ENCODE measurements at places on chromosomes 6 and 20.

DNA sequence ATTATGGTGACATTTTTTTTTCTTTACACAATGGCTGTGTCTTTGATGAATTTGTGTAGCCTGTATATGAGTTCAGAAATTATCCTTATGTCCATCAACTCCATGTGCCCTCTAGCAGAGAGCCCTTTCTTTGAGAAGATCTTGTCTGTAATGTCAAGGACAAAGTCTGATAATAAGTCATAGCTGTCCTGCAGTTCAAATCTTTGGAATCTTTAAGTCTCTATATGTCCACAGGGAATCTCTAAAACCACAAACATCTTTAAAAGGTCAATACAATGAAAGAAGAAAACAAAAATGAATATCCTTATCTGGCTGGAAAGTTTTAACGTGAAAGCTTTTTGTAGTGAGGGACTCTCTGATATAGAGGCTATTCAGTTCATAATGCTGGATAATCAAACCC lies 16.9 kb upstream of the TMEM14A start:
- no peaks in the 10 kb centered on the region for H3K27me3 ChIP-seq
- H3K36me3 ChIP-seq = no peaks in the 10 kb centered on the region
- H3K4me3 ChIP-seq = no peak overlapping the region
- no peak for DNase-seq
- no peaks in the 10 kb centered on the region for H3K4me1 ChIP-seq

DNA sequence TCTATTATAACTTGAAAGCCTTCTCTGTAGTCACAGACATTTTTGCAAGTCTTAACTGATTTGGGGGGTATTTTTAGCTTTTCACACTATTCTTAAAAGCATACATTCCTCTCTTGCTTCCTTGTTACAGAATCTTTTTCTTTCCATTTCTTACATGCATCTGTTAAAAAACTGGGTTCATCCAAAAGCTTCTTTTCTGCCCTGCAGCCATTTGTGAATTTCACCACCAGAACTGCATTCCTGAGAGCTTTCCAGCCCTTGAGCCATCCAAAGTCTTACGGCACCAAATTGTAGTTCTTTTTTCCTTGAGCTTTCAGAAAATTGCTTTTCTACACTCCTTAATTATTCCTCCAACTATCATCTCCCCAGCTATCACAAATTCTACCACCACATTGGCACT lies 19.7 kb upstream of the GSTA4 start:
- no peaks in the 10 kb centered on the region for H3K4me1 ChIP-seq
- H3K4me3 ChIP-seq = no peak overlapping the region
- no peak for DNase-seq

GRCh38 chr6:96151707-96152106 lies 135.9 kb downstream of the FUT9 start:
- DNase-seq = no peak
- no peaks in the 10 kb centered on the region for H3K4me1 ChIP-seq
- H3K27ac ChIP-seq = peak overlapping the region; percentile 26
- no peaks in the 10 kb centered on the region for H3K27me3 ChIP-seq

GRCh38 chr6:49453221-49453620 lies 9.8 kb downstream of the MMUT start:
- no peaks in the 10 kb centered on the region for H3K27me3 ChIP-seq
- H3K27ac ChIP-seq = no peak overlapping the region

- H3K27me3 ChIP-seq = no peaks in the 10 kb centered on the region
- no peak overlapping the region for H3K27ac ChIP-seq
- H3K4me1 ChIP-seq = no peaks in the 10 kb centered on the region
- no peaks in the 10 kb centered on the region for H3K36me3 ChIP-seq
These were observed 304.2 kb downstream of the ADGRG6 start for GRCh38 chr6:142605922-142606485.

DNA sequence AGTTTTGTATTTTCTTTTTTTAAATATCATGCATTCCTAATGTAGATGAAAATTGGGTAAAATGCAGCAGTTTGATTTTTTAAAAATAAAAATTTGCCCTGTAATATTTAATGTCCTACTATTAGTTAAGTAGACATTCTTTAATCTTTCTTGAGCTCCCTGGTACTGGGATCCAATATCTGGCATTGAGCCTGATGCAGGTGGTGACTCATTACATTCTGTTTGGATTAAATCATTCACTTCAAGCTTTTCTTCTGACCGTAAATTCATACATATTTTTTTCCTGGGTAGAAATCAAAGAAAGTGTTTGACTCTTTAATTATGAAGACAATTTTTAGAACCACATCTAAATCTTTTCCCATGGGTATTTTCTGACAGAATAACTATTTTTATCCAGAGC lies 768.8 kb upstream of the SLC35B3 start:
- no peak for DNase-seq
- H3K4me1 ChIP-seq = no peaks in the 10 kb centered on the region
- H3K27ac ChIP-seq = no peak overlapping the region
- H3K27me3 ChIP-seq = no peaks in the 10 kb centered on the region
- no peaks in the 10 kb centered on the region for H3K36me3 ChIP-seq

DNA sequence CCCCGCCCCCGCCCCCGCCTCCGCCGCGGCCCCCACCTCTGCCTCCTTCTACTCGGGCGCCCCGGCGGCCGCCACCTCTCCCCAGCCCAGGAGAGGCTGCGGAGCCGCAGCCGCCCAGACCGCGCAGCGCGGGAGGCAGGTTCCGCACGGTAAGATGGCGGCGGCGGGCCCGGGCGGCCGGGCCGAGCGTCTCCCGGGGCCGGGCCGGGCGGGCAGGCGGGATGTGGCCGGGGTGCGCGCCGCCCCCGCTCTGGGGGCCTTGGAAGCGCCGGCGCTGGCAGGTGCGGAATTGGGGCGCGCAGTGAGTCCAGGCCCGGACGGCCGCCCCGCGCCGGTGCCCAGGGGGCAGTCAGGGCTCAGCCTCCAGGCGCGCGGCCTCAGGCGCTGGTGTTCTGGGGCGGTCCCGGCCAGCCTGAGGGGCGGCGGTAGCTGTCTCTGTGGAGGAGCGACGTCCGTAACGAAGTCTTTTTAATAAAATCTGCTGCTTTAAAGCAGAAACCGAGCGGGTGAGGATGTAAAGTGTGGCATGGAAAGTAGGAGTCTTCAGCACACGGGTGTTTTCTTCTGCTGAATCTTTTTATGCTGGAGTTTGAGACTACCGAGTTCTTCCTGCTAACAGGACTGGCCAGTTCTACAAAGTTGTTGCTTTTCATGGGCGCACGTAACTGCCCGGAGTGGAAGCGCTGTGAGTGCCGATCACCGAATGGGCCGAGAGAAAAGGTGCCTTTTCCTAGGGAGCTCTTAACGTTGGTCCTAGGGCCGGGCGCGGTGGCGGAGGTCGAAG lies at the start of gene GID8:
Gene GID8, plus strand, starts transcription at position 43 of the 784 bp plus-strand sequence. CDS start 3,356 bp downstream, outside the sequence.
- H3K36me3 ChIP-seq = peaks cover 5% of the 10 kb centered on the region
- DNase-seq = peak; percentile 80
- peak within 1 kb of the TSS; percentile 91 for H3K27ac ChIP-seq
- H3K27me3 ChIP-seq = no peaks in the 10 kb centered on the region
- peak within 1 kb of the TSS; percentile 76 for H3K4me3 ChIP-seq
- H3K4me1 ChIP-seq = peaks cover 46% of the 10 kb centered on the region

- no peak overlapping the region for H3K27ac ChIP-seq
- no peak overlapping the region for H3K4me3 ChIP-seq
- no peaks in the 10 kb centered on the region for H3K36me3 ChIP-seq
- no peaks in the 10 kb centered on the region for H3K4me1 ChIP-seq
These were observed 172.4 kb downstream of the GJA10 start for GRCh38 chr6:90066697-90067096.

- no peak overlapping the region for H3K27ac ChIP-seq
- H3K27me3 ChIP-seq = no peaks in the 10 kb centered on the region
- H3K4me1 ChIP-seq = peaks cover 4% of the 10 kb centered on the region
- no peak overlapping the region for H3K4me3 ChIP-seq
These were observed 72.1 kb downstream of the SHPRH start for GRCh38 chr6:145892026-145892425.
